ENCODE measurements at places on chromosomes 6 and 20.

GRCh38 chr20:35606127-35606526 is 9.5 kb upstream of the SPAG4 start:
- DNase-seq = no peak

GRCh38 chr6:44696686-44697085 is 309.2 kb downstream of the CDC5L start:
- DNase-seq = no peak

DNA sequence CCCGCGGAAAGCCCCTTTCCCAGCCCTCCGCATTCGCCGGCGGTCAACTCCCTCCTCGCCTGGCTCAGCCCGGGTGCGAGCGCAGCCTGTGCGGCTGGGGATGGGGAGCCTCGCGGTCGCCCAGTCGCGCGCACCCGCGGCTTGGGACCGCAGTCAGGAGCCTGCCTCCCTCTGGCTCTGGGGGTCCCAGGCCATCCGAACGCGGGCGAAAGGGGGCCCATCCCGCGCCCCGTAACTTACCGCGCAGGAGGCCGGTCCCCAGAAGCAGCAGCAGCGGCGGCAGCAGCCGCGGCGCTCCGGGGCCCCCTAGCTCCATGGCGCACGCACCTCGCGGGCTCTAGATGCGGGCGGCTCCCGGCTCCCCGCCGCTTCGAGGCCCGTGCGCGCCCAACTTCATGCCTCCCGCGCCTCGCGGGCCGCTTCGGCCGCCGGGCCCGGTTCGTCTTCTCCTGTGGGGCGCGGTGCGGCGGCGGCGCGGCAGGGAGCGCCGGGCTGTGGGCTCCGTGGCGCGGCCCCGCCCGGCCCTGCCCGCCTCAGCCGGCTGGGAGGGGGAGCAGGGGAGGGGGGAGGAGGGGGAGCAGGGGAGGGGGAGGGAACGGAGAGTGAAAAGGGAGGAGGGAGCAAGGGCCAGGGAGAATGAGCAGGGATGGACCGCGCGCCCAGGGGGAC is at the start of gene CHRNA4:
CHRNA4 (minus strand) TSS at position 500 of the 669 bp plus-strand sequence; CDS start at position 316, 184 bp downstream.
- DNase-seq = no peak

GRCh38 chr20:30922129-30922528 is 335.3 kb upstream of the DEFB115 start:
- DNase-seq = no peak

DNA sequence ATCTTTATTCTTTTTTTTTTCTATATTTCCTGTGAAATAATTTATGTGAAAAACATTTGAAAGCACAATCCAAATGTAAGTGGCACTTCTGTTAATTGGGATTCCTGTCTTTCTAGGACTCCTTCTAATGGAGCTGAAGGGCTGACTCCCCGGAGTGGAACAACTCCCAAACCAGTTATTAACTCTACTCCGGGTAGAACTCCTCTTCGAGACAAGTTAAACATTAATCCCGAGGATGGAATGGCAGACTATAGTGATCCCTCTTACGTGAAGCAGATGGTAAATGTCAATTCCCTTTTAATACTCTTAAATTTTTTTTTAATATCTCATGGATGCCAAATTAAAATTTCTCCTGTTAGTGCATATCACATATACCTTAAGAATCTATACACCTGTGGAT is 35.0 kb downstream of the CDC5L start:
- no peak for DNase-seq

- no peak for DNase-seq
Observed at GRCh38 chr20:6562111-6562510, 205.4 kb upstream of the BMP2 start.

DNA sequence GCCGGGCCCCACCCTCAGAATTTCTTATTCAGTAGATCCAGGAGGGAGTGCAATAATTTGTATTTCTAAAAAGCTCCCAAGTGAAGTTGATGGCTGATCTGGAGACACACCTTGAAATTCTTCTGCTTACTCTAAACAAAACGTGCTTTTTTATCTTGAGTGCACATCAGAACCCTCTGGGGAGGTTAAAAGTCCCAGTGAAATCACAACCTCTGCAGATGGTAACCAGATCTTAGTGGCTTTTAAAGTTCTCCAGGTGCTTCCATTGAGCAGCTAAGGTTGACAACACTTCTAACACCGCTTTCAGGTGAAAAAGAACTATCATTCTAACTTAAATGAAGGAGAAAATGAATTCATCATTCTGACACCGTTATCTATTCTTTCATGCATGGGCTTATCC is 45.6 kb upstream of the ESR1 start:
- no peak for DNase-seq

- DNase-seq = no peak
Observed at GRCh38 chr6:139165324-139165723, 30.4 kb downstream of the HECA start.

GRCh38 chr6:153087436-153087835 is 43.6 kb downstream of the RGS17 start:
- DNase-seq = no peak

DNA sequence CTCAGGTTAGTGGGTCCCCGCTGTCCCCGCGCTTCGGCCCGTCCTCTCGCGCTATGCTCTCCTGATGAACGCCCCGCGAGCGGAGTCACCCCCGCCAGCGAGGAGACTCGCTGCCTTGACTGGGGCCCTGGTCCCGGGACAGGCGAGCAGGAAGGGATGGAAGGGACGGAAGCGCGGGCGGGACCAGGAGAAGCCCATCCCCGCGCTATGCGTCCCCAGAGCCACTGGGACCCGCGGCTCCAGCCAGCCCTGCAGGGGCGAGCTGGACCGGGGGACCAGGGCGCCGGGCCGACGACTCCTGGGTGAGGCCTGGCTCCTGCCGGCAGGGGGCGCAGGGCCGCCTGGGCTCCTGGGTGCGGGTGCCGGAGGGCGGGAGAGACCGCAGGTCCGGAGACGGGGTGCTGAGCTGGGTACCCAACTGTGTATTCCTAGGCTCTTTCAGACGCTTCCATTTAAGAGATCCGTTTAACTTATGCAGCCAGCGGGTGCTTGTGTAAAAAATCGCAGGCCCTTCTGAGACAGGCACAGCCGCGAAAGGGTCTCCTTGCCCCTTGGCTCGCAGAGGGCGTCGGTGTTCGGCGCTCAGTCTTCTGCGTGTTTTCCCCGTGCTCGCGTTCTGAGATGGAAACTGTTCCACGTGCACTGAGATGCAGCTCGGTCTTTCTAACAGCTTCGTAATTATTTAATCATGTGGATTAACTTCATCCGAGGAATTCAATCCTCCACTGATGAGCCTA is 580 bp upstream of the SYCP2 start:
- peak; percentile 68 for DNase-seq

DNA sequence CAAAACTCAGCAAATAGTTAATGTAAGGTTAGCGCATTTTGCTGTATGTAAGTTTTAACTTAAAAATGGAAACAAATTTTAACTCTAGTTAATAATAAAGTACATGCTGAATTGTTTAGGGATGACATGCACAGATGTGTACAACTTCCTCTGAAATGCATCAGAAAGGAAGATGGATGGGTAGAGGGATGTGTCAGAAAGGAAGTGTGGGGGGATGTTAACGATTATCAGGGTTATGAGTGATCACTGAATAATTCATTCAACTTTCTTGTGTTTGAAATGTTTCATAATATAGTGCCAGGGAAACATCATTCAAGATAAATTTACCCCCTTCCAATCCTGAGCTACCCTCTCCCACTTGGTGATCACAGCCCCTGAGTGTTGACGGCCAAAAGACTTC is 87.6 kb downstream of the FOXA2 start:
- no peak for DNase-seq

DNA sequence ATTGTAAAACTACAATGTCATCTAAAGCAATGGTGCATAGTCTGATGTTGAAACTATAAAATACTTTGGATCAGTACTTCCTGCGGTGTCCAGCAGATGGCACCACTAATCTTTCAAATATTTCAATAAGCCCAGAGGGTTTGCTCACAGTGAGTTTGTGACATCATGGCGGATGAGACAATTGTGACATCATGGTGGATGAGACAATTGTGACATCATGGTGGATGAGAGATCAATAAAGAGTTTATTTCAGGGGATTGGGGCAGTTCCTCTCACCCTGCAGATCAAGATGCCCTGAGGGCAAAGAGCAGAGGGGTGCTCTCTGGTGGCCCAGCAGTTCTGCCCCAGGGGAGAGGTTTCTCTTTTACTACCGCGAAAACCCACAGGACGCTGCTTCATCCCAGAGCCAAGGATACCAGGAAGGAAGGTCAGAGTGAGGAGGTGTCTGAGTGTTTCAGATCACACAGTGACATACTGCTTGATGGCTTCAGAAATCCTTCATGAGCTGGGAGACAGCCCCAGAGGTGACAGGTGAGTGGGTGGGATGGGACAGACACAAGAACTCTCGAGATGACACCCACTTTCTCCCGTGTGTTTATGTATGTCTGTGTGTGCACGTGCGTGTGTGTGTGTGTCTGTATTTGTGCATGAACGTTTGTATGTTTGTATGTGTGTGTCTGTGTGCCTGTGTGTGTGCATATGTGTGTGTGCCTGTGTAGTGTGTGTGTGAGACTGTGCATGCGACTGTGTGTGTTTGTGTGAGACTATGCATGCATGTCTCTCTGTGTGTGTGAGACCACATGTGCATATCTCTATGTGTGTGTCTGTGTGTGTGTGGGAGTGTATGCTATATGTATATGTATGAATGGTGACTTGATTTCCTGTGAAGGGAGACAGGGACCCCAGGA is 7.3 kb upstream of the ULBP2 start:
- peak; percentile 73 for DNase-seq

DNA sequence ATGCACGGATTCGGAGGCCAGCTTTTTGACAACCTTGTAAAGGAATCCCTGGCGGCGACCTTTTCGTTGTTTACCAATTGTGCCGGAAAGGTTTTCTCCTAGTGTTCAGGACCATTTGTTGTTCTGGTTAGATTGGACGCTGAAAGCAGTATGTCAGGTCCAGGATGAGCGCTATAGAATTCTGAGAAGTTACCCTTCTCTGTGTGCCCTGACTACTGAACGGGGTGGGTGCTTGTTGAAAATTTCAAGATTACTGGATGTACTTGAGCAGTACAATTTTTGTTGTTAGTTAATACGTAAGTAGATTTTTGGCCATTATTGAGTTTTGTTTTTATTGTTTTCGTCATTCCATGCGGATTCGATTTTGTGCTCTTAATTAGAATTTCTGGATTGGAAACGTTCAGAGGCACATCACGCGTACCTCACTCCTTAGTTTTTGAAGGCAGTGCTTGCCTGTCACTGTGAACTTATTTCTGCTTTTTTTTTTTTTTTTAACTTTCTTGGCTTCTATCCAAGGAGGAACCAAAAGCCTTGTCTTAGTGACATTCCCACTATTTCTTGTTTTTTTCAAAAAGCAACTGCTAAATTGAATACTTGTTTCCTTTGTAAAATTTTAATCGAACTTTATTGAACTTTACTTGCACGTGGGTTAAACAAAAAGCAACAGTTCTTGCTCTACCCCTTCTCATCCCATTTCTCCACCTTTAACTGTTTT is 898 bp downstream of the XRN2 start:
- peak; percentile 51 for DNase-seq

DNA sequence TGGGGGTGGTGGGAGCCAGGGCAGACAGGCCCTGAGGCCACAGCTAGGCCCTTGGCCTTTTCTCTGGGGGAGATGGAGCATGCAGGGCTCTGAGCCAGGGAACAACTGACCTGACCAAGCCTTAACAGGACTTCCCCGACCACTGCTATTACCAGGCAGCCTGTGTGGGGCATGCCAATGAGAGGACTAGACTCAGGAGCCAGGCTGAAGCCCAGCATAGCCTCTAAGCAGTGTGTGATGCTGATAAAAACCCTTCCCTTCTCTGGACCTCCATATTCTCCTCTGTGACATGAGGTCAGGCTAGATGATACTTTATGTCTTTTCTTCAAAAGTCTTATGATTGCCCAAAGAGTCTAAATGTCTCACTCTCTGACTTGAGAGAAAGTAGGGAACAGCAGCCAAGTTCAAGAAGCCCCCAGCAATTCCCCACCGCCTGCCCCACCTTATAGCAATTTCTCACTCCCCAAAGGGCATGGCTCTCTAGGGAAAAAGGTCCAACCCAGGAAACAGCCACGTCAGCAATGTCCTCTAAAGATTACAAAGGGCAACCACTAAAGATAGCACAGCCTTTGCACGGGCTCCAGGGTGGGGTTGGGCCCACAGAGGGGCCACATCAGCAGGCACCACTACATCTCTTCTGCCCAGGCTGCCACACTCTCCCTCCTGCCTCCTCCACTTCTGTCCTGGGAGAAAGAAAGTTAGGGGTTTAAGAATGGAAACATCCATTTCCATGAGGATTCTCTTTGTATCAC is 71.3 kb downstream of the TRERF1 start:
- no peak for DNase-seq

DNA sequence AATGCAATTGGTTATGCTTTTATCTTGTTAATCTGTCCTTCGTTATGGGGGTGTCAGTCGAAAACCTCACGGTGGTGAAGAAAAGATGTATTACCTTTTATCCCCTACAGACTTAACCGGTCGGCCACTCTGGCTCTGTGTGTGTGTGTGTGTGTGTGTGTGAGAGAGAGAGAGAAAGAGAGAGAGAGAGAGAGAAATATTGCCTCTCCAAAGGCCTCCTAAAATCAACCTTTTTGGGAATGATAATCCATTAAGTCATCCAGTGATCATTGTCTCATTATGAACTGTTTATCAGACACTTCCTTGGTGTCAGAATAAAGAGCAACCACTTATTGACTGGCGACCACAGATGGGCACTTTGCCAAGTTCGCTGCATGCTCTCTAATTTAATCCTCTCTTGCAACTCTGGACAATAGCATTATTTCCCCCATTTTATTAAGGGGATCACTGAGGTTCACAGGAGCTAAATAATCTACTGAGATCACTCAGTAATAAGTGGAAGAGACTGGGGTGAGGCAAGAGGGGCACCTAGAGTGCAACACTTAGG is 30.7 kb downstream of the SLC35D3 start:
- no peak for DNase-seq

DNA sequence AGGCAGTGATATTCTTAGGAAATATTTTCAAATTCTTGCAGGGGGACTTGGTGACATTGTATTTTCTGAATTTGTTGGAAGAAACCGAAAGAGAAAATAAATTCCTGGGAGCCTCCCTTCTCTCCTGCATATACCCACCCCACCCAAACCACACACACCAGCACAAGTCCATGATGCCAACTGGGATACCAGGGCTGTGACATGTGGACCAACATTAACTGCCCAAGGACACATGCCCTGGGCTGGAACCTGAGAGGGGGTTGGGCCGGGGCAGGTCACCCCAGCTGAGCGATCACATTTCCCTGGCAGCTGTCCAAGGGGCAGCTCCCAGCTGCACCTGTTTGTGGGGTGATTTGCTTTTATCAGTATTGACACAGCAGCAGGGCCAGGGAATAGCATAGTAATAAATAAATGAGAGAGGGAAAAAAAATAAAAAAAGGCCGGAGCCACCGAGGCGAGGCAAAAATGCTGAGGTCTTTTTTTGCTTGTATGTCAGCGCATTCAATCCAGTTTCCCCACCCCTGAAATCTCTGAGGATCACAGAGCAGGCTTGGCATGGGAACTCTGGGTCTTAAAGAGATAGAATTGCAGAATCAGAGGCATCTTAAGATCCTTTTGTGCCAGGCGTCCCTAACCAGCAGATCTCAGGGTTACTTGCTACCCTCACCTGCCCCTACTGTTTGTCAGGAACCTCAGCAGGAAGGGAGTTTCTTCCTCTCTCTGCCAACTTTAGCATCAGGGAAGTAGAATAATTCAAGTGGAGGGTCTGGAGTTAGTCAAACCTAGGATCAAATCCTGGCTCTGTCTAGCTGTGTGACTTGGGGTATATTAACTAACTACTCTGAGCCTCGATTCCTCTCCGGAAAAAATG is 66.5 kb upstream of the PIM1 start:
- peak; percentile 99 for DNase-seq
